Globus pallidus (tissue), 1 donor: ENCODE measurements at places on chromosomes 6 and 20.
A peak's percentile ranks its signal among the peaks of the same experiment; 100 is the strongest.

GRCh38 chr20:49647550-49647949, 66.1 kb downstream of the B4GALT5 start:
- no peak for DNase-seq

DNA sequence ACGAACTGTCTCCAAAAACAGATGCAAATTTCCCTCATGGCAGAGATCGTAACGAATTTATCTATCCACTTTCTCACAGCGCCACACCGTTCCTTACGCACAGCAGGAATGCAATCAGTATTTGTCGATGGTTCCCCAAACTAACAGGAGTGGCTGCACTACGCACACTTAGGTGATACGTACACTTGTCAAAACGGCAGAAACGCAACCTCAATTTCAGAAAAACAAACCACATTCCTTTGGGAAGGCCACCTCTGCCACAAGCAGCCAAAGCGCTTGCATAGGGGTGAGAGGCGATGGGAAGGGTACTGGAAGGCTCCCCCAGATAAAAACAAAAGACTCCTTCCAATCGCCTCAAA, 638 bp downstream of the MDN1 start:
- peak; percentile 11 for DNase-seq

GRCh38 chr20:41175201-41175651, 37.9 kb downstream of the PLCG1 start:
- no peak for DNase-seq

- no peak for DNase-seq
Measured at GRCh38 chr6:93424303-93425064, 5.1 kb upstream of the EPHA7 start.

- no peak for DNase-seq
Measured at GRCh38 chr20:48760403-48760983, 67.3 kb downstream of the PREX1 start.

GRCh38 chr6:156848123-156848522, 70.9 kb downstream of the ARID1B start:
- no peak for DNase-seq

DNA sequence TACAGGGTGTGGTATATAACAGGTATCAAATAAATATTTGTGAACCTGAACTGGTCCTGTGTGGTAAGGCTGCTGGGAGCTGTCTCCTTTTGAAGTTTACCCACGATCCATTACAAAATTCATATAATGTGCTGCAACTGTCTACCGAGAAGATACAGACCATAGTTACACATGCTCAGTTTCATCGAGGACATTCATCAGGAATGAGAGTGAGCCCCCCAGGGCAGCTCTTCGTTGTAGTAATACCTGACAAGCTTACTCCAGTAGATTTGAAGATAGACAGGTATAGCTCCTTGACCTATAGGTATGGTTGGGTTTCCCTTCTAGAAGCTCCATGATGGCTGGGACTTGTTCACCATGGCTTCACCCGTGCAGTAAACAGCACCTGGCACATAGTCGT, 25.7 kb downstream of the ARMC2 start:
- DNase-seq, result no peak

DNA sequence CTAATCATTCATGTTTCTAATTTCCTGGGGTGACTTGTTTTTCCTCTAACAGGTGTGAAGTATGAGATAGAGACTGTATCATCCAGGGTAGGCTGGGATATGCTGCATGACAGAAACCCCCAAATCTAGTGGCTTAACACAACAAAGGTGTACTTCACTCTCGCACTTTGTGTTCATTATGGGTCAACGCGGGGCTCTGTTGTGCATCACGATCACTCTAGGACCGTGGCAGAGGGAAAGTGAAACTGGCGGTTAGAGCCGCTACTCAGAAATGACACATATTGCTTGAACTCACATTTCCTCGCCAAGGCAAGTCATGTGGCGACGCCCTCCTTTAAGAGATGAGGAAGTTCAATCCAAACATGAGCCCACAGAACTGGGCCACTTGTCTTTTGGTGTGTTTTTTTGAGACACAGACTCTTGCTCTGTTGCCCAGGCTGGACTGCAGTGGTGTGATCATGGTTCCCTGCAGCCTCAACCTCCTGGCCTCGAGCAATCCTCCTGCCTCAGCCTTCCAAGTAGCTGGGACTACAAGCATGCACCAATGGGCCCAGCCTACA, 41.3 kb downstream of the PCNA start:
- DNase-seq, result peak; percentile 64
